Sciatic nerve (tissue), 2 donors: ENCODE measurements at places on chromosomes 2 and 18.

- DNase-seq: no peak
These were observed 881 bp downstream of the PIKFYVE start for GRCh38 chr2:208266936-208267335.

DNA sequence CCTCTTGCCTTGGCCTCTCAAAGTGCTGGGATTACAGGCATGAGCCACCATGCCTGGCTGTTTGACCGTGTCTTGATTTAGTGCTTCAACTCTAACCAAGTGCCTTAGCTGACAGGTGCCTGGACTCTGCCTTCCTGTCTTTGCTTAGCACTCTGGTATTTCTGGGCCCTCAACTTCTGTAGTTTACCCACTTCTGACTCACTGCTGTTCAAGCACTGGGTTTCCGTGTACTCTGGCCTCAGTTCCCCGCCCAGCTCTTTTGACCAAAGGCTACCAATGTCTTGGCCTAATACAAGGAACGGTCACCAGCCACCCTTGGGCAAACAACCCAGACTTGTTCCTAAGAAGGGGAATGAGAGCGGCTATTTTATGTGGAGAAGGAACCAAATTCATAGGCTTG lies 35.7 kb upstream of the CABLES1 start:
- DNase-seq: no peak

DNA sequence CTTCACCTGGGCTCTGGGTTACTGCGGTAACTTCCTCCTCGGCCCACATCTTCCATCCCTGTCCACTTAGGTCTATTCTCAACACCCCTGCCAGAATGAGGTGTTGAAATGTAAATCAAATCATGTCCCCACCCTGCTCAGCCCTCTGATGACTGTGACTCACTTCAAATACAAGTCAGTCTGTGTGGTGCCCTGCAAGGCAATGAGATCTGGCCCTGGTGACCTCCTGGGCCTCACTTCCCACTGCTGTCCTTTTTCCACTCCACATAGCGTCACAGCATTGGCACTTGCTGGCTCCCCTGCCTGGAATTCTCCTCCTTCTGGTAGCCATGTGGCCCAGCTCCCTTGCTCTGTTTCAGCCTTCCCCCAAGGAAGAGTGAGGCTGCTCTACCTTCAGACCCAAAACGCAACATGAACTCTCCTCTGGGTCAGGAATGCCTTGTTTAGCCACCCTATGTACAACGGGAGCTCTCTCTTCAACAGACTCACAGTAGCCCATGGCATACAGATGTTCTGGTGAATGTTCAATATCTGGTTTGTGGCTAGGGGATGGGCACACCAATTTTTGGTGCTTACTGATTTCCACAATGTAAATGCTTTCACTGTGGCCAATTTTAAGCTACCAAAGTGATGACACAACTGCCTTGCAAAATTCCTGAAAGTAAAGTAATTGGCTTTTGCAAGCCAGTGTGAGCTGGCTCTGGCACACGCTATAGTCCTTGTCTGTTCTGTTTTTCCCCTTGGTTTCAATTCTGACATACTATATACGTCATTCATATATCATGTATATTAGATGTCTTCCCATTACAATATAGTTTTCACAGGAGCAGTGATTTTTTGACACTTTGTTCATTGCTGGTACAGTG lies 550.3 kb upstream of the HS6ST1 start:
- DNase-seq: no peak

- no peak for DNase-seq
These were observed 888 bp downstream of the VAMP5 start for GRCh38 chr2:85584857-85585780.

DNA sequence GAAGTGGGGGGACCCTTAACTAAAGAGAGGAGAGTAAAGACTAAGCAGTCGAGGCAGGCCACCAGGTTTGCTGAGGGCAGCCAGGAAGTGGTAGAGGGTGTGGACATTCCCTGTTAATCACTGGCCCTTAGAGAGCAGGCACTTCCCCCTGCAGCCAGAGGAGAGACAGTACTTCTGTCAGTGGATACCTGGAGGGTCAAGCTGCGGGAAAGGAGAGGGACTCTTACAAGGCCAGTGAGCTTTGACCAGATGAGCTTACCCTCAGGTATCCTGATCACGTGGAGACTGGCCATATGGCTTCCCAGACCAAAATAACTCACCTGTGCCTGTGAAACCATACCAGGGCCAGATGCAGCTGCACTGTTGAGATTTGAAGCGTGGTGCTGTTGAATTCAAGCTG lies 28.6 kb downstream of the ITGA6 start:
- DNase-seq: no peak
